Activated CD4-positive, alpha-beta T cell treated with anti-CD3 and anti-CD28 coated beads, Interleukin-2, amount 10 ng/mL, durations not matched to agents 24 days and 14 days (primary cell): ENCODE measurements at places on chromosomes 6 and 20.

GRCh38 chr6:16496991-16497801 is 258.8 kb downstream of the GMPR start:
- peak overlapping the region; percentile 13 for H3K27ac ChIP-seq
- H3K4me3 ChIP-seq: no peak overlapping the region
- no peaks in the 10 kb centered on the region for H3K27me3 ChIP-seq
- peaks cover 49% of the 10 kb centered on the region for H3K4me1 ChIP-seq

DNA sequence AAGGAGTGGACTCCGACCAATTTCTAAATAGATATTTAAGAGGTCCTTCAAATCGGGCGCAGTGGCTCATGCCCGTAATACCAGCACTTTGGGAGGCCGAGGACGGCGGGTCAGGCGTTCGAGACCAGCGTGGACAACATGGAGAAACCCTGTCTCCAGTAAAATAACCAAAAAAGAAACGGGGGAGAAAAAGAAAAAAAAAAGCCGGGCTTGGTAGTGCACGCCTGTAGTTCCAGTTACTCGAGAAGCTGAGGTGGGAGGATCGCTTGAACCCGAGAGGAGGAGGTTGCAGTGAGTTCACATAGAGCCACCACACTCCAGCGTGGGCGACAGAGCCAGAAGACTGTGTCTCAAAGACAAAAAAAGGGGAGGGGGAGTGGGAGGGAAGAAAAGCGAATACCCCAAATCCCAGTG is 53.3 kb upstream of the HFE start:
- peak overlapping the region; percentile 92 for H3K4me3 ChIP-seq
- no peaks in the 10 kb centered on the region for H3K27me3 ChIP-seq
- H3K36me3 ChIP-seq: no peaks in the 10 kb centered on the region

DNA sequence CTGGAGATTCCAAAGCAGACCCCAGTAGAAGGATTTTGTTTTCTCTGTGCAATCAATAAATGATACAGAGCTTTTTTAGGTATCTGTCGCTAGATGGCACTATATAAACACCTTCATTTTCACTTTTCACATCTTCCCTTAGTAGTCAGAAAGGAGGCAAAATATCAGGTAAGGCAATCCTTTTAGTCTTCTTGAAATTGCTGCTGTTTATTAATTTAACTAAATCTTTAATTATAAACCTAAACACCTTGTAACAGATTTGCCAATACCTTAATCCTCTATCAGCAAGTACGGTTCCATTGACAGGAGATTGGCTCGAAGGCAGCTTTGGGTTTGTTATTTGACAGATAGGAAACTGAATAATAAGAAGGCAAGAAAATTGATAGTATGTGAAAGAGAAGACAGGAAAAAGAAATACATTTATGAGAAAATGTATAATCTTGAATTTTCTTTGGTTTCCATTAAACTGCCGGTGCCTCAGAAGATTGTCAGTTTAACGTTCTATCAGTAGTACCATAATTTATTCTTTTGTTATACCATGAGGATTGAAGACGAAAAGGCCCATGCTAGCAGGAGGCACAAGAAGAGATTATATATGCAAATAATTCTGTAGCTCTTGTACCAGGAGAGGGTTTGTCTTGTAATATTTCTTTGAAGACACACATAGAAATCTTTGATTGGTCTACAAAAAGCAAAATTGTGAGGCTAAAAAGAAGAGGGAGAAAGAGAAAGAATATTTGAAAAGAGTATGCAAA is 23.5 kb upstream of the IBTK start:
- DNase-seq: no peak
- H3K36me3 ChIP-seq: no peaks in the 10 kb centered on the region
- H3K4me3 ChIP-seq: no peak overlapping the region
- H3K27ac ChIP-seq: no peak overlapping the region

DNA sequence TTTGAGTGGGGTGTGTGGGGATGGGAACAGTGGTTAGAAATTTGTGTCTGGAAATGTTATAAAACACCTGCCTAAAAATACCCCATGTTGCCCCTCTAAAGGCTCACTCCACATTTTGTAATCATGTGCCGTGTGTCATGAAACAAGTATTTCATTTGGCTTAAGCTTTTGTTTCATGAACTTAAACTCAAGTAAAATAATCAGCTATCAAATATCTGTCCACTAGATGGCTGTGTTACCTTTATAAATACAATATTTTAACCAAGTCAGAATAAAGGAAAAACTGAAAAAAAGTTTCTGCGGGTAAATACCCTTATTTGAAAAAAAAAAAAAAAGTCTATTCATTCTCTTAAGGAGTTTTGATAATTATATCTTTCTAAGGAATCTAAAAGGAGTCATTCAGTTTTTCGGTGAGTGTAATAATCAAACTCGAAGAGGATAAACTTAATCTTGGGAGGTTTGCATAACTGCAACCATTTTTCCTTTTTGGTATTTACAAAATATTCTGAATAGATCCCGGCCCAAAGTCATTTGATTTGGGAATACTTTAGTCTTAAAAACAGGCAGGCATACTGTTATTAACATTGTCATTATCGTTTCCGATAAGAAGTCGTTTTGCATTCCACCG is 29.9 kb upstream of the MTRF1L start:
- H3K4me3 ChIP-seq: no peak overlapping the region
- H3K4me1 ChIP-seq: no peaks in the 10 kb centered on the region
- no peaks in the 10 kb centered on the region for H3K36me3 ChIP-seq
- DNase-seq: no peak

DNA sequence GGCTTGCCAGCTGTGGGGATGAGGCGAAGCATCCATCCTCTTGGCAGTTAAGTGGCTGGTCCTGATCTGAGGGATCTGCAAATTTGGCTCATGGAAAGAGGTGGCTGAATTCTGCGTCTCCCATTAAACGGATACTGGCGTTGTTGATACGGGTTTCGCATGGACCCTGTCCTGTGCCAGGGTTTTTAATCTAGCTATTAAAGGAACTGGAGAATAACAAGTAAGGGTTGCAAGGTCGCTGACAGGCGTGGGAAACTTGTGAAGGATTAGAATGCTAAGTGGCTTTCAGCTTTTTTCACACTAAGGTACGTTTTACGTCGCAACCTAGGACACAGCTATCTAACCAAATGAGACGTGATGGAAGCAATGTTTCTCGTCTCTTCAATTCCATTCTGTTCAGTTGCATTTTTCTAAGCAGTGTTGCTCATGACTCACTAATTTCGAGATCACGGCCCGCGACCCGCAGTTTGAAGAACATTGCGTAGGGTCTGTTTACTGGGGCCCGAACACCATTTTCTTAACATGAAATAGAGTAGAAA is 852 bp downstream of the GMNN start:
- H3K27me3 ChIP-seq: no peaks in the 10 kb centered on the region
- no peak for DNase-seq
- peak overlapping the region; percentile 99 for H3K4me3 ChIP-seq
- peaks cover 30% of the 10 kb centered on the region for H3K36me3 ChIP-seq

DNA sequence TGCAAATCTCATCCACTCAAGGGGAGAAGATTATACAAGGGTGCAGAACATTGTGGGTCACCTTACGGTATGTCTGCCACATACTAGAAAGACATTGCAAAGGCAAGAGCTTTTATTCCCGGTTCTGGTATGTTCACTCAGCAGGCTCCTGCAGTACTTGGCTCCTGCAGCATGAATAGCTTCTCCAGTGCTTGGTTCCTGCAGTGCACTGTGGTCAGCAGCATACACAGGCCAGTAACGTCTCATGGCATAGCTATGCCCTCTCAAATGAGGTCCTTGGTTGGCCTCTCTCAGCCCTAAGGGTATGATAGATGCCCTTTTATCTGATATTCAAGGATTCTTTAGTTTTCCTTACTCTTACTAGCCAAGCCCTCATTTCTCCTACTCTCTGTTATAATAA is 12.6 kb downstream of the TCP11 start:
- no peaks in the 10 kb centered on the region for H3K36me3 ChIP-seq
- no peak overlapping the region for H3K27ac ChIP-seq
- H3K4me3 ChIP-seq: no peak overlapping the region
- H3K27me3 ChIP-seq: peaks cover 23% of the 10 kb centered on the region
- no peaks in the 10 kb centered on the region for H3K4me1 ChIP-seq

GRCh38 chr6:163764565-163764964 is 350.0 kb downstream of the QKI start:
- peaks cover 12% of the 10 kb centered on the region for H3K27me3 ChIP-seq
- H3K4me1 ChIP-seq: peaks cover 4% of the 10 kb centered on the region
- DNase-seq: no peak
- no peak overlapping the region for H3K4me3 ChIP-seq
- H3K27ac ChIP-seq: no peak overlapping the region
- H3K36me3 ChIP-seq: no peaks in the 10 kb centered on the region
